ENCODE measurements at places on chromosomes 7 and 10.
A peak's percentile ranks its signal among the peaks of the same experiment; 100 is the strongest.

DNA sequence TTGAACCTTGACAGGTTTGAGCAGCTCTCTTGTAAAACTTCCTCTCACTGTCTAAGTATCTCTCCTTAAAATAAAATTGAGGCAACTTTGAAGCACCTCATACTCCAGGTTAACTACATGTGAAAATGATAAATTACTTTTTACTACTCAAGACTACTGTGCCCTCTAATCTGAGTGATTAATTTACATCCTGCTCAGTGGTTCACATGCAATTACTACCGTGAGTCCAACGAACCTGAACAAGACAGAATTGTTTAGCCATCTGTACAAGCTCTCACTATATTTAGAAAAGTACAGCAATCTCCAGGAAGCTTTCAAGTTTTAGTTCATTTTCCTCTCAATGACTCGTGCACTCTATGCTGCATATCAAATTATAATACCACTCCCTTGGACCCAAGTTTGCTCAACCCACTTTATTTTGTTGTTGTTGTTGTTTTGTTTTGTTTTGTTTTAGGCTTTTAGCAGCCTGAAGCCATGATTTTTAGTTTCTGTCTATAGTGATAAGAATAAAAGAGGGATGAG is 21.2 kb downstream of the PDE1C start:
- DNase-seq = no peak

DNA sequence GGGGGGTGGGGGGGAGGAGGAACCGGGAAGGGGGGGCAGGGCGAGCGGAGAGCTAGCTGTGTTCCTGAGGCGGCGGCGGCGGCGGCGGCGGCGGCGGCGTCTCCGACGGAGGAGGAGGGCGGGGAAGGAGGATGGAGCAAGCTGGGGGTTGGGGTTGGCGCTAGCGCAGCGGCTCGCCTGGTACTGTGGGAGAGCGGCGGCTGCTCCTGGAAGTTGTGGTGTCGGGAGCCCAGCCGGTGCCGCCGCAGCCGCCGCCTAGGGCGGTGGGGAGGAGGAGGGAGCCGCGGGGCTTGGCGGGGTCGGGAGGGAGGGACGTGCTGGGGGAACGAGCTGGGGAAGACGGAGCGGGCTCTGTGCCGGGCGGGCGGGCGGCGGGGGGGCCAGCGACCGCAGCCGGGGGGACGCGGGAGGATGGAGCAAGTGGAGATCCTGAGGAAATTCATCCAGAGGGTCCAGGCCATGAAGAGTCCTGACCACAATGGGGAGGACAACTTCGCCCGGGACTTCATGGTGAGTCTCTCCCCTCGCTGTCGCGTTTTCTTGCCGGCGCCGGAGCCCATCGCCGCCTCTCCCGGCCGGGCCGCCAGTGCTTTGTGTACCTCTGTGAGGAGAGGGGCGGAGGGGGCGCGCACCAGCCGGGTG is at the start of gene PTPN12:
TSS of gene PTPN12 (plus strand) at position 160 of the 642 bp plus-strand sequence. CDS start at position 412, 252 bp downstream.
- no peak for DNase-seq

GRCh38 chr10:124598773-124599587 is 137.4 kb downstream of the LHPP start:
- DNase-seq = no peak

- peak; percentile 53 for DNase-seq
Observed at GRCh38 chr10:46520941-46521340, 35.5 kb downstream of the GPRIN2 start.

DNA sequence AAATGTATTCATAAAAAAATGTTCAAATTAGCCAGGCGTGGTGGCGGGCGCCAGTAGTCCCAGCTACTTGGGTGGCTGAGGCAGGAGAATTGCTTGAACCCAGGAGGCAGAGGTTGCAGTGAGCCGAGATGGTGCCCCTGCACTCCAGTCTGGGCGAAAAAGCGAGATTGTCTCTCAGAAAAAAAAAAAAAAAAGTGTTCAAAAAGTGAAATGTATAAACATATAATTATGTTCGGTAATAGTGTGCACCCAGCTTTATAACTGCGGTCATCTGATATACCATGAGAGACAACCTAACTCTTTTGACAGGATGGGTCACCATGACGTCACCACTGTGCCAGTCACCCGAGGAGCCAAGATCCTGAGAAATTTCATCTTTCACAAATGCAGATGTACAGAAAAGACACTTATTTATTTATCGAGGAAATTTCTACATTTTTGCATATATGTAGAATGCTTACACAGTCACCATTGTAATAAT is 594 bp upstream of the RP9 start:
- DNase-seq = peak; percentile 33

DNA sequence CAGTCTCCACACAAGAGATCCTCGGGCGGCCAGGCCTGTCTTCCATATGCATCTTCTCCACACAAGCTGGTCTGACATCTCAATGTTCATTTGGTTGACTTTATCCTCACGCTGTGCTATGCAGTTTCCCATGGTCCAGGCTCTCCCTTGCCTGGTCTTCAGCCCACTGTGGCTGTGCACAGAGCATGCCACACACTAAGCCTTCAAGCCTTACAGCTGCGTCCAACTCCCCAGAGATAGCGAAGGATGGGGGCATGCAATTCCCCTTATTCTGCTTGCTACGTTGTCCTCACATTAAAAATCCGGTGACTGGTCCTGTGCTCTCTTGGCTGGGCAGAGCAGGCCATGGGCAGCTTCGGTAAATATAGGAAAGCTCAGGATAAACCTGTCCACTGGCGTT is 188.7 kb upstream of the TCERG1L start:
- DNase-seq = no peak

- no peak for DNase-seq
Observed at GRCh38 chr10:59654007-59654406, 55.6 kb downstream of the SLC16A9 start.

- DNase-seq = peak; percentile 68
Observed at GRCh38 chr7:31744294-31744874, 57.4 kb downstream of the PPP1R17 start.

DNA sequence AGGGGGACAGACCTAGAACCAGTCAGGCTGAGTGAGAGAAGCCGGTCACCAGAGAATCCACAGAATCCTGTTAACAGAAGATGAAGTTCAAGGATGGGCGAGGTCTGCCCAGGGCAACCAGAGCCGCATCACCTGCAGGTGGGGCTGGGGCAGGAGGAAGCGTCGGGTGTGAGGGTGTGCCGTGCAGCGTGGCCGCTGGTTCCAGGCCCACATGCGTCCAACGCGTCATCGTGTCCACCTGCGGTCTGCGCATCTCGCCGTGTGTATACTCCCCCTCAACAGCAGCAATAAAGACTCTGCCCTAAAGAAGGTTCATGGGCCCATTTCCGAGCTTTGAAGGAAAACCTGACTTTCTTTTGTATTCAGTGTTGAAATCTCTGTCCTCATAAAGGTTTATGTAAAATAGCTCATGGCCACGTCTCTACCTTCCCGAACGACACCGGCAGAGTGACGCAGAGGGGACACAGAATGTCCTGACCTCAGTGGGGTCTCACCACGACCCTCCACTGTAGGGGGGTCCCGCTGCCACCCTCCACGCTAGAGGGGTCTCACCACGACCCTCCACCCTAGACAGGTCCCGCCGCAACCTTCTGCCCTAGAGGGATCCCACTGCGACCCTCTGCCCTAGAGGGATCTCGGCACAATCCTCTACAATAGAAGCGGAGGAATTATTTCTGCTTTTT is 446.9 kb downstream of the PTPRN2 start:
- no peak for DNase-seq

DNA sequence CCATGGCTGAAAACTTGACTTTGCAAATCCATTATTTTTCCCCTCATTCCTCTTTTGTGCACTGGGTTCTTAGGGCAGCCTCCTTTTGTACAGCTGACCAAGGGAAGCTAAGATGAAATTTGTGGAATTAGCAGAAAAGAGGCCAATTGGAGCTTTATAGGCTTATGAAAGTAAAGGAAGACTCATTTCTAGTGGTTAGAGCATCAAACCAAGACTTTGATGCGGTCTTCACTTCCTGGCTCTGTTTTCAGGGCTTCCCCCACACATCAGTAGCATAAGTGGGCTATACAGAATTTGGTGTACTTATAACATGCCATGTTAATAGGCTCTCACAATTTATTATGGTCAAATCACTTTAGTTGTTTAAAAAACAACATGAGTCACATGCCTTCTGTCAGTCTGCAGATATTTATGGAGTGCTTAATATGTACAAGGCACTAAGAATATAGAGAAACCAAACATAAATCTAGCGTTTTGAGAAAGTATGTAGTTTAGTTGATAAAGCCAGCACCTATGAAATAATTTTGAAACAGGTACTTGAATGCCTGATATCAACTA is 5.7 kb downstream of the AUTS2 start:
- no peak for DNase-seq

- peak; percentile 44 for DNase-seq
Observed at GRCh38 chr7:77537778-77538280, 734 bp downstream of the PTPN12 start.

GRCh38 chr7:28627263-28627653 is 214.9 kb downstream of the CREB5 start:
- DNase-seq = no peak

GRCh38 chr7:77714195-77714594 is 17.9 kb downstream of the RSBN1L start:
- no peak for DNase-seq

DNA sequence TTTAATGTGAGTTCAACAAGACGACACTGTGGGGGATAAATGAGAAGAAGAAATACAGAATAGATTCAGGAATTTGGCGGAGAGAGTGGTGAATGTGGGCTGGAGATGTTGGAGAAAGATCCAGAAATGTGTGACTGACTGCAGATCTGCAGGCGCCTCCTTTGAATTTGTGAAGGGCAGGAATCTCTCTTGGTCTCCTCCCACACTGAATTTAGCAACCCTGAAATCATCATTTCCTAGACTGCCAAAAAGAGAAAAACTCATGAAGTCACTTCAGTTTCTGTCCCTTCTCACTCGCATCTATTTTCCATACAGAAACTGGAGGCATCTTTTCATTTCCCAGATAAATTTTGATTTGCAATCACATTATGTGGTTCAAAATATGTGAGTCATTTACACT is 128.7 kb downstream of the GNAI1 start:
- no peak for DNase-seq

- no peak for DNase-seq
Observed at GRCh38 chr10:133258818-133259601, 17.7 kb downstream of the ADAM8 start.

DNA sequence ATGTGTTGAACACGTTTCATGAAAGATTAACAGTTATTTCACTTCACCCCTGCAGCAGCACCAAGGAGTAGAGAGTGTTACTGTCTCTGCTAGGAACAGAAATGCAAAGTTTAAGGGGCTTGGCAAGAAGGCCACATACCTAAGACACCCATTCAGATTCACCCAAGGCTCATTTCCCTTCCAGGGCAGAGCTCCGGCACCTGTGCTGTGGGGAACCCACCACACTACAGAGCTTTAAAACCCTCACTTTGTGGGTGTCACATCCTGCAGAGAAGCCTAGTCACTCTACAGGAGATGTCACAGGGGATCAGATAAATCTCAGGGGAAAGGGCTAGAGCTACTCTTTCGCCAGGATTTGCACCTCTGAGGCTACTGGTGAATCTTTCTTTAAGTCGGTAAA is 176.1 kb upstream of the KLF6 start:
- no peak for DNase-seq

DNA sequence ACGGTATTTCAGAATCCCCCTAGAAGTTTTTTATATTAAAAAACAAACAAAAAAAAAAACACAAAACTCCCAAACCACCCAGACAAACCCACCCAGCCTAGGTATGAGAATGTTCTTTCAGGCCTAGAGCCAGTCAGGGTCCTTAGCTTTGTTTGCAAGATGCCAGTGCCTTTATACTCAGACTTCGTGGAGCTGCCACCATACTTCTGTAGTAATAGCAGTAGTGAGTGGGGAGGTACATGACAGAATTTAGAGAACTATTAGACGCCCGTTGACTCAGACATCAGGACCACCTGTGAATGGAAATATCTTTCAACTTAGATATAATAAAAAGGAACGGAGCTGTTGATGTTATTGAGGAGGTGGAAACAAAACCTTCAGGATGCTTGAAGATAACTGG is 138.2 kb upstream of the MKLN1 start:
- no peak for DNase-seq

GRCh38 chr7:27219821-27220220 is 19.9 kb upstream of the HOXA13 start:
- no peak for DNase-seq

DNA sequence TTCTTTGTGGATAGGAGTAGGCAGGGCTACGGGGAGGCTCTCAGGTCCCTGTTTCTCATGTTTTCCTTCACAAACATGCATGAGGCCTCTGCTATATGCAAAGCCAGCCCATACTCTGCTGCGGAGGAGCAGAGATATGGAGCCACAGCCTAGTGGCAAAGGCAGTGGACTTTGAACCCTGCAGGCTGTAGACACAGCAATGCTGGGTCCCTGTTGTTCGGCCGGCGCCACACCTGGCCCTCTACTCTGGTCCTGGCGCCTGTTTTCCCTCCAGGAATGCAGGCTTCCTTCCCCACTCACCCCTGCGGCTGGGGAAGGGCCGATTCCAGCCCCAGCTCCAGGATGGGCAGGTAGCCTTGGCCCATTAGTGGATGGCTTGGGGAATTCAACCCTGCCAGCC is 11.5 kb downstream of the CLRN3 start:
- no peak for DNase-seq

DNA sequence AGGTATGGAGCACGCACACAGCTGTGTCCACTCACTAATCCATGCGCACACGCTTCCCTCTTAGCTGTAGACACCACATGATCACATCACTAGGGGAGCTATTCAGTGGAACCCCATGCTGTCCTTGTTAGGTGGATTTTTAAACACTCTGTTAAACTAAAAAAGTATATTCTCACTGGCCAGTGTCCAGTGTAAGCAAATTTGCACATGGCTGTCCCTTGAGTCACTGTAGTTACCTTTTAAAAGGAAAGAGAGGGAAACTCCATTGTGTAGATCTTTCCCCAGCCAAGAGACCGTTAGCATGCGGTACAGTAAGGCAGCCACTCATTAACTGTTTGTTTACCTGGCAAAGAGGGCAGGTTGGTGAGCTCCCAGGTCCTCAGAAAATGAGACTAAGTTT is 81.6 kb upstream of the INSYN2A start:
- DNase-seq = peak; percentile 63

DNA sequence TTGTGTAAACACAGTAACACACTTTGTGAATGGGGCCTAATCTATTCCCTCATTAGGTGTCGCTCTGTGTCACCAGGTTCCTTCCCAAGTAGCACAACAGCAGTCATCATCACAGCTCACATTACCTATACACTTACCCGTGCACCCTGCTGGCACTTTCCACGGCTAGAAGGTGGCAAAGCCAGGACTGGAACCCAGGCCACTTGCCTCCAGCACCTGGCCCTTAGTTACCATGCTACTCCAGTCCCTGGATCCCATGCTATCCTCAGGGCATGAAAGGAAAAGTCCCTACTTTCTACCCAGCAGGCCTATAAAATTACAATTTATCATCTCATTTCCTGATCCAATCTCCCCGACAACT is 18.4 kb downstream of the SMURF1 start:
- peak; percentile 86 for DNase-seq

GRCh38 chr7:83956104-83956503 is 238.5 kb downstream of the SEMA3A start:
- DNase-seq = no peak

GRCh38 chr10:127813290-127813689 is 76.3 kb downstream of the FOXI2 start:
- no peak for DNase-seq

- no peak for DNase-seq
Observed at GRCh38 chr7:33145156-33145555, 15.8 kb downstream of the BBS9 start.

GRCh38 chr10:34743814-34744213 is 71.3 kb downstream of the PARD3 start:
- no peak for DNase-seq

- DNase-seq = no peak
Observed at GRCh38 chr10:4004990-4005389, 220.0 kb upstream of the KLF6 start.
